M059J (cell line): ENCODE measurements at places on chromosomes 3 and 15. TPM values are rescaled to one million over a fixed set of nuclear protein-coding genes. Genes with fewer than 3 reads are reported as not detected.

The ZBTB11 gene
- total RNA-seq = 15.6 and 24.8 TPM in 2 replicates

The ZNF620 gene
- total RNA-seq = 3.2 and 4.4 TPM in 2 replicates

DNA sequence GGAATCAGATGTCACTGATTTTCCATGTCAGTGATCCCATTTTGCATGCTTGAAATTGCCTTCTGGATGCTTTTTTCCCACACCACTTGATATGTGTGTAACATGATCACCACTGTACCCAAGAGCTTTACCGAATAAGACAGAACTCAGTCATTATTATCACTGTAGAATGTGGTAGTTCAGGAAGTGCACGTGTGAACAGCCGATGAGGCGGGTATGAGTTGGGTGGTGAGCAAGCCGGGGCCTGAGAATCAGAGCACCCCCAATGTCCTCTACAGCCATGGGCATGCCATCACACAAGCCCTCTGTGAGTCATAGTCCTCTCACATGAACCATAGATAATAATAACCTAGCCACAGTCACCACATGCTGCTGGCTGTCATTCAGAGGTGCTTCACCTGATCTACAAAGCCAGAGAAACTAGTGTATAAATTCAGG lies 470.8 kb downstream of the SOX2 start:
- peak; percentile 74 for DNase-seq

DNA sequence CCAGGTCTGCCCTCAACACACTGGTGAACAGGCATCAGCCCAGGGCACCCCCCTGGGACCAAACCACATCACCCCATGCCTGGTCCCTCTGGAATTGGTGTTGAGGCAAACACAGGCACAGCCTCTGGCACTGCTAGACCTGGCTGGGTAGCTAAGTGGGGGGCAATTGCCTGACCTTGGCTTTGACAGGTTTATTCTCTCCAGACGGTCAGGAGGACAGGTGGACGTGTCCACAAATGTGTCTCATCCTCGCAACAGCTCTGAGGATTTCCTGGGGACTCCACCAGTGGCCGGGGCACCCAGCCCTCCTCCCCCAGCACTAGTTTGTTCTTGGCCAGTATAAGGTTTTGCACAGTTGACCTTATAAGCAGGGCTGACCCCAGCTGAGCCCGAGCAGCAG lies 31.3 kb downstream of the TKT start:
- DNase-seq = no peak

The CHRM5 gene
- total RNA-seq = not detected in 2 replicates

GRCh38 chr15:42404461-42405235 lies 45.3 kb downstream of the CAPN3 start:
- DNase-seq = no peak

DNA sequence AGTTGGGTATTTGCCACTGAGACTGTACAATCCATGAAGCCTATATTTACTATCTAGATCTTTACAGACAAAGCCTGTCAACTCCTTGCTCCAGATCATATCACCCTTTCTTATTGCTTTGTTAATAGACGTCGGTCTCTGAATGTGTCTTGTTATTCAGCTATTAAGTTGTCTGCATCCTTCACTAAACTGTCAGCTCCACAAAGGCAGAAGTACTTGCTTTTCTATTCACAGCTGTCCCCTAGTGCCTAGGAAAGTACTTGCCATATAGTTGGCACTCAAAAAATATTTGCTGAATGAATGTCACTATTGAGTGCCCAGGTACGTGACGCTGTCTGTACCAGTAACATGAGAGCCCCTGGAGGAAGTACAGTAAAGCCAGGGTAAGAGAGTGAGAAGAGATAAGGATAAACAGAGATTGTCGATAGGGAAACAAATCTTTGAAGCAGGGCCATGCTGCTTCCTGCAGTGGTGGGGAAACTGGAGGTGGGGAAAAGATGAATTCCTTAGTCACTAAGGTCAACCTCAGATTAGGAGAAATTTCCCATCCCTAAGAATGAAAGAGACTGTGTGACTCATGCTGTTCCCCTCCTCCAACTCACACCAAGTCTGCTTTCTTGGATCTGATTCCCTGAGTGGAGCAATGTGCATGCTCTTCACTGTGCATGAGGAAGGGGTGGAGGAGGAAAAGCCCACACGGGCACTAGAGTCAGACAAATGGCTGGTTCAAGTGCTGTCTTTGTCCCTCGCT lies 36.3 kb downstream of the PRICKLE2 start:
- peak; percentile 92 for DNase-seq

GRCh38 chr3:32157600-32158264 lies 51.3 kb downstream of the GPD1L start:
- no peak for DNase-seq

DNA sequence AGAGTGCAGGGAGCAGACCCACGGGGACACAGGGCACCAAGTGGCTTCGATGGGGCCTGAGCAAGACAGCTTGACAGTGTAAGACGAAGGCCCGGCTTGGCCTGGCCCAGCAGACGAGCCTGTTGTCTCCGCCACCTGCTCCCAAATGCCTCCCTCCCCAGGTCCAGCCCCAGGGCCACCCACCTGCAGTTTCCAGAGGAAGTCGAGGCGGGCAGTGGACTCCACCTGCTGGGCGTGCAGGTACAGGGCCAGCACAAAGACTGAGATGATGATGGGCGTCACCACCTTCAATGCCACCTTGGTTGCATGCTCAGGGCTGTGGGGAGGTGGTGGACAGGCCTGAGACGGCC lies 94.1 kb downstream of the SEC22A start:
- no peak for DNase-seq

DNA sequence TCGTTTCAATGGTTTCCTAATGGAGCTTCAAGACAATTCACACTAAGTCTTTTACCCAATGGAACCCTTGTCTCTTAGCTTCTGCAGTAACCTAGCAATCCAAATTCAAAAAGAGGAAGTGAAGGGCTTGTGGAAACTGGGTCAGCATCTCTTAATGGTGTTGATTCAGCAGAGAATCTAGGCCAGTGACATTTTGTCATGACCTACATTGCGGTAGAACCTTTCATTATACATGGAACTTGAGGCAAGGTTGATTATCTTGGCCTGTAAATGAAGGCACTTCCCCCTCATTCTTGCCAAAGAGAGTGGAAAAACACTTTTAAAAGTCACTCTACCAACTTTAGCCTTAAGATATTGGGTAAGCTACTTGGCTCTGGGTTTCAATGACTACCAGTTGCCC lies 42.8 kb downstream of the C2CD4B start:
- DNase-seq = no peak

GRCh38 chr3:193389335-193389734 lies 10.8 kb upstream of the ATP13A5 start:
- no peak for DNase-seq

DNA sequence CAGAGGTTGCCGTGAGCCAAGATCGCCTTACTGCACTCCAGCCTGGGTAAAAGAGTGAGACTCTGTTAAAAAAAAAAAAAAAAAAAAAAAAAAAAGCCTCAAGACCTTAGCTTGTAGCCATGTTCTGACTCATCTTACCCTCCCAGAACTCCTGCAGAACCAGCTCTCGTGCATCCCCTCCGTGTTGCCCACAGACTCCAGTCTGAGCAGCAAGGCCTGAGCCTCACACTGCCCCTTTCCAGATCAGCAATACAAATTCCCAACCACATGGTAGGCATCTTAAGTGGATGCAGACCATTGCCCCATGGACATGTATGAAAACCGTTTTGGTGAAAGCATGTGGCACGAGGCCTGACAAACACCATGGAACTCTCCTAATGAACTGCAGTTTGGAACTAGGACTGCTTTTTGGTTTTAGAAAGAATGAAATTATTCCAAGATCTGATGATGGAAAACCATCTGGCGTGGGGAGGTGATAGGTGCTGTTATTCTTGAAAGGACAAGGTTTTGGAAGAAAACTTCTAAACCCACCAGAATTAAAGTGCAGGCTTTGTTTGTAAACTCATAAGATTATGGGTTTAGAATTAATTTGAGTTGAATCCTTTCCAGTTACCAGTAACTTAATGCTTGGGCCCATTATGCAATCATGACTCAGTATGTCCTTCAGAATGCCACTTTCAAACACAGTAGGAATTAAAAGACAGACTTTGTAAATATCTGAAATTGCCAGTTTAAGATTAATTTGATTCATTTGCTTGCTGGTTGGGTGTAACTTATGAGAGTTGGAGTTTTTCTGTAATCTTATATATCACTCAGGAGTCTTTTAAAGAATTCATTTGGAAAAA lies 163.7 kb upstream of the LRTM1 start:
- DNase-seq = peak; percentile 63
